ENCODE measurements at places on chromosomes 7 and 10. TPM values are rescaled to one million over a fixed set of nuclear protein-coding genes. Genes with fewer than 3 reads are reported as not detected.

Gene TMEM176A
- not detected for total RNA-seq

Gene TACC2
- total RNA-seq = 19.6 TPM

Gene VPS37D
- total RNA-seq = 12.4 TPM

Gene CPN1
- total RNA-seq = not detected

Gene CLCN1
- total RNA-seq = not detected

Gene ZNF282
- total RNA-seq = 35.9 TPM

Gene GNGT1
- not detected for total RNA-seq

Gene PRR15
- 64.9 TPM for total RNA-seq

DNA sequence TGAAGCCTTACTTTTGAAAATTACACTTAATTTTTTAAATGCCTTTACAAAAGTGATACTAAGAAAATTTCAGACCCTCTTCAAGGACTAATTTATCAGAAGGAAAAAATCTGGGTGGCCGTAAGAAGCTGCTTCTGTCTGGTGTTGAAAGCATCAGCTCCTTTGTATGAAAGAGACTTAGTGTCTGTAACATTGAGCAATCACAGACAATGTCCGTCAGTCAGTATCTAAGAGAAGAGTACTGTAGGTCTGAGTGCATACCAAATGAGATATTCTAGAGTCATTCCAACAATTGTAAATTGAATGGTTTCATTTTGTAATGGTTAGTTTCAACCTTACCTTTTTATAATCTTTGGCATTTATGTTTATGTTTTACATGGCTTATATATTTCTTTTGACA is 11.1 kb upstream of the MDFIC start:
- no peaks in the 10 kb centered on the region for H3K4me1 ChIP-seq
- H3K27ac ChIP-seq = no peak overlapping the region
- no peaks in the 10 kb centered on the region for H3K27me3 ChIP-seq
- no peak for DNase-seq

GRCh38 chr7:27606270-27607209 is 56.1 kb downstream of the HIBADH start:
- no peaks in the 10 kb centered on the region for H3K27me3 ChIP-seq
- H3K4me3 ChIP-seq = no peak overlapping the region
- no peak for DNase-seq
- H3K4me1 ChIP-seq = peaks cover 36% of the 10 kb centered on the region
- H3K36me3 ChIP-seq = peaks cover 6% of the 10 kb centered on the region
- H3K27ac ChIP-seq = peak overlapping the region; percentile 13

DNA sequence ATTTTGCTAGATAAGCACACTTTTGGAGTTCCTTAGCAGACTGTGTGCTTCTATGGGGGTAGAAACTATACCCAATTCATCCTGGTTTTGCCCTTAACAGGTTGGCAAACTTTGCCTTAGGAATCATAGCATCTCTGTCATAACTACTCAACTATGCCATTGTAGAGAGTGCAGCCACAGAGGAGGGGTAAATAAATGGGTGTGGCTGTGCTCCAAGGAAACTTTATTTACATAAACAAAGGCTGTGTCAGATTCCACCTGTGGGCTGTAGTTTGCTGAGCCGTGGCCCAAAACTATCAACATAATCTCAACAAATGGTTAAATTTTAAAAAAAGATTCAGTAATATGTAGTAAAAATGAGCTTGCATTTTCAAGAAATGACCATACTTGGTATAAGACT is 51.6 kb upstream of the LAMB1 start:
- DNase-seq = peak; percentile 43
- H3K27ac ChIP-seq = no peak overlapping the region
- no peaks in the 10 kb centered on the region for H3K36me3 ChIP-seq
- H3K4me1 ChIP-seq = peaks cover 8% of the 10 kb centered on the region
- no peak overlapping the region for H3K4me3 ChIP-seq
- no peaks in the 10 kb centered on the region for H3K27me3 ChIP-seq

DNA sequence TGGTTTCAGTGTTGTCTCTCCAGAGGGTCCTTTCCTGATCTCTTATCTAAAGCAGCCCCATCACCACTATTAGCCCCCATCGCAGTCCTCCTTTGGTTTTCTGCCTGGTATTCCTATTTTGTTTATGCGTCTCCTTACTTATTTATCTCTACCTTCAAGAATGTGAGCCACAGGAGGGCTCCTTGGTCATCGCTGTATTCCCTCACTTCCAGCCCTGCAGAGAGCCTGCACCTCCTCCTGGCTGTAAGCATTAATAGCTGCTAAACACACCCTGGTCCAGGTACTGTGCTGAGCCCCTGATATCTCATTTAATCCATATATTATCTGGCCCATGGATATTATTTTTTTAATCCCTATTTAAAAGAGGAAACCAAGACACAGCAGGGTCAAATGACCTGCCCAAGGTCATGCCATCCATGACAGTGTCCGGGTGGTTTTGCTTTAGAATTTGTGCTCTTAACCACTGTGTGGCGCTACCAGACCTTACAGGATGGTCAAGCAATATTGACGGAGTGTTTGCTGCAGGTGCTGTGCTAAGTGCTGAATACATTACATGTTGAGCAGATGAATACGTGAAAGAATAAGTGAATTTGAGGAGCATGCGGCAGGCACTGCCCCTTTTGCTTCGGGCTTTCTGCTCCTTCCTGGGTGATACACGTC is 227.2 kb downstream of the ADAM12 start:
- no peaks in the 10 kb centered on the region for H3K36me3 ChIP-seq
- no peak overlapping the region for H3K4me3 ChIP-seq
- H3K4me1 ChIP-seq = no peaks in the 10 kb centered on the region

GRCh38 chr10:32548208-32548607 is 102.3 kb downstream of the CCDC7 start:
- no peak overlapping the region for H3K27ac ChIP-seq
- no peaks in the 10 kb centered on the region for H3K4me1 ChIP-seq
- H3K4me3 ChIP-seq = no peak overlapping the region
- DNase-seq = no peak
- no peaks in the 10 kb centered on the region for H3K36me3 ChIP-seq
- H3K27me3 ChIP-seq = no peaks in the 10 kb centered on the region

DNA sequence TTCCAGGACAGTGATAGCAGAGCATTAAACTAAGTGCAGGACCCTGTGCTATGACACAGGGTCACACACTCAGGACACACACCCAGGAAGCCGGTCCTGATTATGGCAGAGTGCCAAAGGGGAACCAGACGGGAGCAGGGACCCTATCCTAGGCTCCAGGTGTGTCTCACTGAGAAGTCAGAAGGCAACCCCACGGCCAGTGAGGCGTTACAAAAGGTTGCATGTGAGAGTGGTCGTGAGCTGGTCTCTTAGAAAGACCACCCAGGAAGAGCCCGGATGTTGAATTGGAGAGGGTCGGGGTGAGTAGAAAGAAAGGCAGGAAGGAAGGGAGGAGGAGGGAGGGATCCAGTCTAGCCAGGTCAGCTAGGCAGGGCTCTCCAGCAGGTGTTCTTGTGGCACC is 31.0 kb downstream of the FRMPD2 start:
- H3K4me3 ChIP-seq = no peak overlapping the region
- no peak overlapping the region for H3K27ac ChIP-seq
- no peaks in the 10 kb centered on the region for H3K36me3 ChIP-seq
- peaks cover 31% of the 10 kb centered on the region for H3K27me3 ChIP-seq

- H3K27me3 ChIP-seq = no peaks in the 10 kb centered on the region
- H3K36me3 ChIP-seq = no peaks in the 10 kb centered on the region
- no peak overlapping the region for H3K4me3 ChIP-seq
- no peak overlapping the region for H3K27ac ChIP-seq
- peaks cover 7% of the 10 kb centered on the region for H3K4me1 ChIP-seq
Observed at GRCh38 chr7:26964156-26964808, 99.9 kb upstream of the SKAP2 start.

DNA sequence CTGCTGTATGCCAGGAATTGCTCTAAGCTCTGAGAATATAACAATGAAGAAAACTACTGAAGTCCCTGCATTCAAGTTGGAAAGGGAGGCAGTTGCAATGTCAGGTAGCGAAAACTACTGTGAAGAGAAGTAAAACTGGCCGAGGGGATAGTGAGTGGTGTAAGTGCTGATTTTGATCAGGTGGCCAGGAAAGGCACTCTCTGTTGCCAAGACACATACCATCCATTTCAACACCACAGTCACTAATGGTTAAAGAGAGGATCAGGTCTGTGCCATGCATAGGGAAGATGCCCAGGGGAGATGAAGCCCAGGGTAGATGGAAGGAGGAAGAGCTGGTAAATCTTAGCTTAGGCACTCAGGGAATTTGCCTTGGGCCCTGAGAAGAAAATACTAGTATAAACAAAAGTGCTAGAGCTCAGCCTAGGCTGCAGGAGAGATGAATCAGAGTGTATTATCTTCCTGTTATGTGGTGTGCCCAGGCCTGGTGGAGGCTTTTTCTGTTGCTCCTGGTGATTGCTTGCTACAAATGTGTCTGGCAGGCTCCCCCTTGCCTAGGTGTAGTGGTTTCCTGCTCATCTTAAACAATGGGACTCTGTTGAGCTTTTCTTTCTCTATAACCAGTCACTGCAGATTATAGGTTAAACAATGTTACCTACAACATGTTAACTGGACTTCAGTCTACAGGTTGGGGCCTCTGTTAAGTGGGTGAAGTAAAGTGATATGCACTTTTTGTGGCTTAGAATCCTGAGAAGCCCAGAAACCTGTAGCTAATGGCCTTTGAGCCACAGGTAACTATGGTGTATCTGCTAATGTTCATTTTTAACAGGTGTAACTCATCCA is 125.5 kb downstream of the LRRC4 start:
- H3K27me3 ChIP-seq = no peaks in the 10 kb centered on the region
- H3K4me3 ChIP-seq = no peak overlapping the region
- DNase-seq = peak; percentile 76
- no peaks in the 10 kb centered on the region for H3K36me3 ChIP-seq
- no peaks in the 10 kb centered on the region for H3K4me1 ChIP-seq

DNA sequence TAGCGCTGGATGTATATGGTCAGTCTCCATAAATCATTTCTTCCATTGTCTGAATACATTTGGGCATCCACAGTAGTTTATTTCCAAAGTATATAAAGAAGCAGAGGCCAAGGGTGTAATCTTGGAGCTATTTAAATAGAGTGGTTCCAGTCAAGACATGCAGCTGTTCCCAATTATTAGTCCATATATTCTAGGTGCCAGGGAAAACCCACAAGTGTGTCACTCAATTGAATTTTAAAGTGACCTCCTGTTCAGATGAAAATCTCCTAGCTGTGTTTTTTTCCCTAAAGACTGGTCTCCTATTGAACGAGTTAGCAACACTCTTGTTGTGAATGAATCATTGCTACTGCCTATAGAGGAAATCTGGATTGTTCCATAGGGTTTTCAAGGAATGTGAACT is 260.2 kb upstream of the BMPER start:
- peaks cover 15% of the 10 kb centered on the region for H3K27me3 ChIP-seq
- H3K36me3 ChIP-seq = no peaks in the 10 kb centered on the region
- no peak for DNase-seq
- H3K4me1 ChIP-seq = no peaks in the 10 kb centered on the region
- H3K27ac ChIP-seq = no peak overlapping the region

DNA sequence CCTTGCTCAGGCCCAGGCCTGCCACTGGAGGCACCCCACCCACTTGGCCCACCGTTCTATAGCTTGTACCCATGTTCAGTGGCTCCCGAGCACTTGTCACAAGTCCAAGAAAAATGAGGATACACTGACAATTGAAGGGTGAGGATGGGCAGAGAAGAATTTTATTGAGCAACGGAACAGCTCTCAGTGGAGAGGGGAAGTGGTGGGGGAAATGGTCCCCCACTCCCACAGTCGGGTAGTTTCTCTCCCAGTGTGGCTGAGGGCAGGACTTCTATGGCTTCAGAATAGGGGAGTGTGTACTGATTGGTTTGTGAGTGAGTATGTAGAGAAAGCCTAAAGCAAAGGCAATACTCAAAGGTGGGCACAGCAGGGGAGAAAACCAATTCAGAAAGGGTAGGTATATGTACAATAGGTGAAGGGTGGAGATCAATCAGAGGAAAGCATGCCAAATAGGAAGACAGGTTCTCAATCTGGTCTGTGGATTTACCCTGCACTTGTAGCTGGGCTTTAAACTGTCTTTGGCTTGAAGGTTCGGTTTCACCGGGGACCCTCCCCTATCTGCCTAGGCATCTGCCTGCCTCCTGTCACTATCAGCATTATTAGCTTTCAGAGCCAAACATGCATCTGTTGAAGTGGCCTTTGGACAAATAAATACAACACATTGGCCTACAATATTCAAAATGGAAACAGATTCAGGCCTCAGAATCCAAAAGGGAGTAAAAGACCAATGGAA is 8.9 kb upstream of the TSPAN13 start:
- peaks cover 11% of the 10 kb centered on the region for H3K4me1 ChIP-seq
- DNase-seq = no peak
- H3K4me3 ChIP-seq = no peak overlapping the region
- H3K27ac ChIP-seq = no peak overlapping the region
- no peaks in the 10 kb centered on the region for H3K27me3 ChIP-seq
- no peaks in the 10 kb centered on the region for H3K36me3 ChIP-seq

DNA sequence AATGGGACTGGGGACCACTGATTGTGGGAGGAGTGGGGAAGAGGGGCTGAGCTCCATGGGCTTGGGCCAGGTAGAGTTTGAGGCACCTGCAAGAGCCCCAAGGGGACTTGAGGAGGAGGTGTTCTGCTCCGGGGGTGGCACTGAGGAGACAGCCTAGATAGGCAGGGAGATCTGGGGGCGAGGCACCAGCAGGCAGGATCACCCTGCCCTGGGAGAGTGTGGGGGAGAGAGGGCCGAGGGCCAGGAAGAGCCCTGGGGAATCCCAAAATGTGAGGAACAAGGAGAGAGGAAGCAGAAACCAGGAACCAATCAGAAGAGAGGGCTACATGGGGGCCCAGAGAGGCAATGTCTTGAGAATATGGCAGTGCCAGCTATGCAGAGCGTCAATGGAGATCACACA is 34.6 kb downstream of the LEP start:
- H3K4me1 ChIP-seq = no peaks in the 10 kb centered on the region
- H3K27me3 ChIP-seq = no peaks in the 10 kb centered on the region
- H3K27ac ChIP-seq = no peak overlapping the region
- no peak overlapping the region for H3K4me3 ChIP-seq

- no peaks in the 10 kb centered on the region for H3K27me3 ChIP-seq
- no peak for DNase-seq
- no peaks in the 10 kb centered on the region for H3K36me3 ChIP-seq
- no peak overlapping the region for H3K27ac ChIP-seq
- peak overlapping the region; percentile 17 for H3K4me3 ChIP-seq
Observed at GRCh38 chr7:18356191-18356645, 139.3 kb upstream of the HDAC9 start.

GRCh38 chr7:45626441-45627430 is 52.6 kb downstream of the ADCY1 start:
- H3K36me3 ChIP-seq = no peaks in the 10 kb centered on the region
- no peak for DNase-seq
- H3K27ac ChIP-seq = no peak overlapping the region
- H3K27me3 ChIP-seq = peaks cover 95% of the 10 kb centered on the region
- no peaks in the 10 kb centered on the region for H3K4me1 ChIP-seq
- no peak overlapping the region for H3K4me3 ChIP-seq
